ENCODE measurements at places on chromosomes 12 and 14. TPM values are rescaled to one million over a fixed set of nuclear protein-coding genes. Genes with fewer than 3 reads are reported as not detected.
A peak's percentile ranks its signal among the peaks of the same experiment; 100 is the strongest.

The GPRC5D gene
- total RNA-seq = 0.47 TPM

The TPH2 gene
- total RNA-seq = not detected

The TBX5 gene
- total RNA-seq = 0.10 TPM

The TAMALIN gene
- 50.7 TPM for total RNA-seq

The LGMN gene
- 100 TPM for total RNA-seq

The KRT78 gene
- total RNA-seq = not detected

The SIX1 gene
- total RNA-seq = 1.7 TPM

The USP5 gene
- 106 TPM for total RNA-seq

The IL31 gene
- total RNA-seq = not detected

The KRT71 gene
- total RNA-seq = not detected

DNA sequence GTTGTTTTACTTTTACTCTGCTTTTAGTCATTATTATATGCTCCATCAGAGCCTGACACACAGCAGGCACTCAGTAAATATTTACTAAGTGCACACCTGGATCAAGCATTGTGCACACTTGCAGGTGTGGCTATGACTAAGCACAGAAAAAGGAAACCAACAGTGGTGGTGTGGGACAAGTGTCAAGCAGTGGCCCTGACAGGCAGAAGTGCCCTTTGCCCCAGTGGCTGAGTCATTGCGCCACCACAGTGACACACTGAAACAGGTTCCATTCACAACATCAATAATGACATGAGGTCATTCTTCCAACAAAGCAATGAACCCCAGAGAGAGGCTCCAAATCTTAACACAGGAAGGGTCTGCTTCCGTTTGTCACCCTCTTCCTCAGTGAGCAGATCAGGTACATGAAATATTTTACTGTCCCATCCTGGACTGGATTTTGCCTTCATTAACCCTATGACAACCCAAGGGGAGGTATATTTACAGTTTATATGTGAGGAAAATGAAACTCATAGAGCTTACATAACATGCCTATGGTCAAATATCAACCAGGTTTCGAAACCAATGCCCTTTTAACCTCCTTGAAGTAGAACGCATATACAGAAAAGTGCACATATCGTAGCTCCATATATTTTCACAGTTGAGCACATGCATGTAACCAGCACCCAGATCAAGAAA is 82.6 kb upstream of the GTF2A1 start:
- DNase-seq = peak; percentile 89

DNA sequence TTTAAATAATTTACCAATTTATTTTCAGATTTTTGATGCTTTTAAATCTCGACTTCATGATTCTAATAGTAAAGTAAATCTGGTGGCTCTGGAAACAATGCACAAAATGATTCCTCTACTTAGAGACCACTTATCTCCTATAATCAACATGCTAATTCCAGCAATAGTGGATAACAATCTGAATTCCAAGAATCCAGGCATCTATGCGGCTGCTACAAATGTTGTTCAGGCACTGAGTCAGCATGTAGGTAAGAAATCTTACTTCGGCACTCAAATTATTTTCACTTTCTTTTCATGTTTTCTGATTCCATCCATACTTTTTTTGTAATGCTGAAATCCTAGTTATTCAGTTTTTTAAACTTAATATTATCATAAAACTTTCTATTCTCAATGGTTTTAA is 15.5 kb upstream of the PRPF39 start:
- no peak for DNase-seq

- no peak for DNase-seq
Measured at GRCh38 chr12:4270016-4270830, 3.3 kb upstream of the CCND2 start.

DNA sequence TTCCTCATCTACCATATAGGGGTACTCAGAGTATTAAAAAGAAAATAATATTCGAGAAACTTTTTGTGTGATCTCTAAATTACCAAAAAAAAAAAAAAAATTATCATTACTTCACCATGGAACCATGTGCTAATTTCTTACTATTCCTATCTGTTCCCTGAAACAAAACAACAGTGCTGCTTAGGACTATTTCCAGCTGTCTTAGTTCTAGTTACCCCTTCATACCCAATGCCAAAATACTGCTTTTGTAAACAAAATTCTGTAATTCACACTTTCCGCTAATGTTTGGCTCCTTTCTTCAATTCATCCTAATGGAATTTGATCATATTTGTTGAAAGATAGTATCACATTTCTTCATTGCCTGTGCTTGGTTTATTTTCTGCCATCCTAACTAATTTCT is 470.2 kb downstream of the BTG1 start:
- DNase-seq = no peak

DNA sequence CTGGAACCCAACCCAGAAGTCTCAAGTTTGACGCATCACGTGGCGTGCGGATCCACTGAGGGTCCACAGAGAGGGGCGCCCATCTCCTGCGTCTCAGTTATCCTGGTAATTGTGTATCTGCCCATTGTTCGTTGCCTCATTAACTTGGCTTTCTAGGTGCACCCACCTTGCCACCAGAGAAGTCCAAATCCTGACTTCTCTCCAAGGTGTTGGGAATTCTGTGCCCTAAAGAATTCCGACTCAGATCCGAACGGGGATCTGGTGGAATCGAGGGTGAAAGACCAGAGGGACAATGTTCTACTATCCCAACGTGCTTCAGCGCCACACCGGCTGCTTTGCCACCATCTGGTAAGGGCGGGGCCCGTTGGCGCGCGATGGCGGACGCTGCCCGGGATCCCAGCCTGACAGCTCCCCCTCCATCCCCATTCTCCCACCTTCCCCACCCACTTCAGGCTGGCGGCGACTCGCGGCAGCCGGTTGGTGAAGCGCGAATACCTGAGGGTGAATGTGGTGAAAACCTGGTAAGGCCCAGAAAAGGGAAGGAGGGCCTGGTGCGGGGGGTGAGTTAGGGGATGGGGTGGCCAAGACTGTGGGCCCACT is 481 bp downstream of the REC8 start:
- DNase-seq = no peak

GRCh38 chr12:2841056-2841650 is 6.3 kb upstream of the NRIP2 start:
- DNase-seq = no peak

- DNase-seq = no peak
Measured at GRCh38 chr12:114439817-114440216, 33.9 kb upstream of the TBX5 start.

- no peak for DNase-seq
Measured at GRCh38 chr12:21527451-21528180, 1.5 kb downstream of the SPX start.

- no peak for DNase-seq
Measured at GRCh38 chr12:26122061-26122680, 2.7 kb downstream of the BHLHE41 start.

- DNase-seq = no peak
Measured at GRCh38 chr14:80770114-80770908, 171.2 kb downstream of the CEP128 start.

DNA sequence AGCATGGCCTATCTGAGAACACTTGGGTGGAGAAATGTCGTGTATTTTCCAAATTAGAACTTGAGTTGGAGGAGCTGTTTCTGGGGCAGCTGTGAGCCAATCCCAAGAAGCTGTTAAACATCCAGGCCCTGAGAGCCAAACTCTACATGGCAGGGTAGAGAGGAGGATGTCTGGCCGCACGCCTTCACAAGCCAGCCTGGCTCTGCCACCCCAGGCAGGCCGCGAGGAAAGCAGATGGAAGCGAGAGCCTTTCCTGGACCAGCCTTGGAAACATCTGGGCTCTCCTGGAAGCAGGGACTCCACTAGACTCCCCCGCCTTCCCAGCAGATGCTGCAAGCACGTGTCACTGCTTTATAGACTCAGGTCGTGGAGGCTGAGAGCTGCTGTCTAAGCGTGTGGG is 312.8 kb upstream of the FKBP4 start:
- DNase-seq = no peak

GRCh38 chr12:14481201-14481600 is 86.5 kb downstream of the PLBD1 start:
- DNase-seq = no peak

DNA sequence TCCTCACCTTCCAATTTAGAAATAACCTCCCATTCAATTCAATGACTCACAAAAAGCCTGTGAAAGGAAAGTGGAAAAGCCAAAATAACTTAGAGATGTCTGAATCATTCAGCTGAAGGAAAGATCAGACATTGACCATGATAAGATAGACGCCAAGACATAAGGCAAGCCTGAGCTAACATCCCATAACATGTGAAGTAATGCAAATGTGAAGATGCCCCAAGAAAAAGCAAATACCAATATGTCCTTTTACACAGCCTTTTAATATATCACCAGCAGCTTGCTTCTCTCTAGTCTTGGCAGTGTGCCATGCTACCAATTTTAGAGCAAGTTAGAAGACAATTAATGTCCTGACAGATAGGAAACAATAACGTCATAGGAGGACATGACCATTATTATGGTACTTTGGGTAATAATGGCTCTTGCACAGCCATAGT is 2.4 kb upstream of the NUMB start:
- no peak for DNase-seq

DNA sequence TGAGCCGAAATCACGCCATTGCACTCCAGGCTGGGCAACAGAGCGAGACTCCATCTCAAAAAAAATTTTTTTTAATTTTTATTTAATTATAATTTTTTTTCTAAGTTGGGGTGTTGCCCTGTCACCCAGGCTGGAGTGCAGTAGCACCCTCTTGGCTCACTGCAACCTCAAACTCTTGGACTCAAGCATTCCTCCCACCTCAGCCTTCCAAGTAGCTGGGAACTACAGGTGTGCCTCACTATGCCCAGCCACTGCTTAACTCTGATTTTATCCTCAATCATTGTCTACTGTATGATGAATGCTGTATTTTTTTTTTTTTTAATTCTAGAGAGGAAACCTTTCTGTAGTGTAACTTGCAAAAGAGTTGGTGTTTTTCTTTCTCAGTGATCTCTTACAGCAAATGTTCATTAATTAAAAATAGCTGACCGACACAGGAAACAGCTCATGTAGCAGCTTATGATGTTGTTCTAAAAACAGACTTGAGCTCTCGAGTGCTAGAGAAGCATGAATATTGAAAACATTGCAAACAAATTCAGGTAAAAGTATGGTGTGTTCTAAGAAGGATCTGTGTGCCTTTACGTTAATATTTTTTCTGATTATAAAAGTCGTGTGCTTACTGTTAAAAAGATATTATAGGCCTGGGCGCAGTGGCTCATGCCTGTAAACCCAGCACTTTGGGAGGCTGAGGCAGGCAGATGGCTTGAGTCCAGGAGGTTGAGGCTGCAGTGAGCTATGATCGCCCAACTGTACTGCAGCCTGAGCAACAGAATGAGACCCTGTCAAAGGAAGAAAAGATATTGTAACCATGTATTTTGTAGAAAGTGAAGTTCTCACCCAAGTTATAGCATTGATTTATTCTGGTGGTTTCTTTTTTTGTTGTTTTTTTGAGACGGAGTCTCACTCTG is 68.9 kb downstream of the FGD4 start:
- DNase-seq = no peak

GRCh38 chr14:70655110-70655826 is 13.6 kb downstream of the TTC9 start:
- DNase-seq = no peak

- DNase-seq = no peak
Measured at GRCh38 chr12:127729381-127729780, 537.6 kb upstream of the TMEM132C start.

DNA sequence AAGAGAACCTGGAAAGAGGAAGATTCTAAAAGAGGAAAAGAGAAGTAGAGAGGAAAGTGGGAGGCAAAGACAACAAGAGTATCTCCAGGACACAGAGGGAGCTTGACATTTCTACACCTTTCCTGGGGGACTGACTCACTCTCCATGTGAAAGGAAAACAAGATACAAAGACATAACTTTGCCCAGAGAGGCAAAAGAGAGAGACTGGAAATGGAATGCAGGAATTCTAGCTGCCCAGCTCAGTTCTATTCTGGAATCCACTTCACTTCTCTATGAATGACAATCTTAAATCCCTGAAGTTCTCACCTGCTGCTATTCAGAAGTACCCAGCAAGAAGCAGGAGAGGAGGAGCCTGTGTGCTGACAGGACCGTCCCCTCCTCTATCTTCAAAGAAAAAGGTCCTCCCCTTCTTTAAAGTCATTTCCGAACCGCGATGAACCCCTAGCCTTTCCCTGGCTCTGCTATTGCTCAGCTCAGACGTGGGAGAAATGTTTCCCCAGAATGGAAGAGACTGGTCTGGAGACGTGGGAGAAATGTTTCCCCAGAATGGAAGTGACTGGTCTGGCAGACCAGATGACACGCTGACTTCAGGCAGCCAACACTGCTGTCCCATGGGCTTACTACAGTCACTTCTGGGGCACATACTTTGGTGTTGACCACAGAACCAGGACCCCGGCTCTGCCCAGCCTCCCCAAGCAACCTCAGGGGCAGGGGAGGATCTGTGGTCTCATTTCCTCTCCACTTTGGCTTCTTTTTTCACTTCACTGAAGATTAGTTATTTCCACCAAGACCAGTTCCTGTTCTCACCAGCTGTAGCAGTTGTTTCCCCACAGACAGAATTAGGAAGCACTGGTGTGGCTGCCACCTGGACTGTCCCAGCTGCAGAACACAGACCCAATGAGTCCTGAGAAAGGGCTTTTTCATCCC is 8.3 kb downstream of the FMNL3 start:
- no peak for DNase-seq

DNA sequence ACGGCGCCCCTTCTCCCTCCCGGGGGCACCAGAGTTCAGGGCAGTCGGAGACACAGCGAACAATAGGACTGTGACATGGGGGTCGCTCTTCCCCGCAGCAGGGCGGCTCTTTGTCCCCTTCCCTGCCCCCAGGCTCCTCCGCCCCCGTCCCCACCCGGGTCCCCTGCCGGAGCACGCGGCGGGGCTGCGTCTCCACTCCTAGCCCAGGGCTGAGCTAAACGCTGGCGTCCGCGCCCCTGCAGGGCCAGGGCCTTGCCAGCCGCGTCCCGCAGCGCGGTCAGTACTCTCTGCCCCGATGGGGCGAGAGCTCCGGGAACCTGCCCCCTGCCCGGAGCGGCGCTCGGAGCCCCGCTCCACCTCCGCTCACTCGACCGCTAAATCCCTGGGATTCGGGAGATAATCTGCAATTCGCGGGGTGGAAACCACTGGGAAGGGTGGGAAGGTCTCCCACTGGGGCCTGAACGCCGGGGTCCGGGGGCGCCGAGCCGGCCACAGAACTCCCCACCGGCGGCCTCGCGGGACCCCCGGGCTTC is 825 bp upstream of the CCDC85C start:
- no peak for DNase-seq

- DNase-seq = no peak
Measured at GRCh38 chr12:56574210-56574609, 52.6 kb downstream of the RBMS2 start.

- DNase-seq = no peak
Measured at GRCh38 chr14:97458661-97459579, 661.7 kb downstream of the VRK1 start.
